ENCODE measurements at places on chromosomes 11 and 22.

GRCh38 chr11:8204025-8204424 lies 35.2 kb upstream of the RIC3 start:
- no peak for DNase-seq

DNA sequence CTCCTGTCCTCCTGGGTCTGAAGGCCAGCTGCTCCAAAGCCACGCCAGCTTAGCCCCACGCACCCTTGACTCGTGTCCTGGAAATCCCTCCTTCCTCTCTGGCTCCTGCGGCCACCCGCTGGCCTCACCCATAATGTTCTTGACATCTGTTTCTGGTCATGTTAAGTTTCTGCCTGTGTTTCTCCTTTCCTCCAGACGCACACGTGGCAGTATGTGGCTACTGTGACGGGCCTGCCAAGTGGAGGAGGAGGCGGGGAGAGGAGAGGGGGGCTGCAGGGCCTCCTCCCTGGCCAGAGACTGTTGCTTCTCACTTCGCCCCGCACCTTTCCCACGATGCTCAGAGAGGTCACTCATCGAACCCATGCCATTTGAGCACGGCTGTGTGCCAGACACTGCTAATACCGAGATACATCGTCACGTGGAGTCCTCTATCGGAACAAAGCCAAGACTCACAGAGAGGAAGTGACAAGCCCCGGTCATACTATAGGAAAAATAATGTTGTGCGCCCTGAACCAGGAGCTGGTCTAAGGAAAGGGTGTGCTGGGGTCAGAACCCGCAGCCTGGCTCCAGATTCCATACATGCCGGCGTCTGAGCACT lies 11.5 kb downstream of the C1QTNF6 start:
- no peak for DNase-seq

- no peak for DNase-seq
These were observed 43.7 kb downstream of the BSX start for GRCh38 chr11:122937983-122938382.

- DNase-seq: no peak
These were observed 23.6 kb downstream of the TXN2 start for GRCh38 chr22:36457688-36458450.

GRCh38 chr11:61534025-61534932 lies 25.7 kb downstream of the LRRC10B start:
- no peak for DNase-seq

DNA sequence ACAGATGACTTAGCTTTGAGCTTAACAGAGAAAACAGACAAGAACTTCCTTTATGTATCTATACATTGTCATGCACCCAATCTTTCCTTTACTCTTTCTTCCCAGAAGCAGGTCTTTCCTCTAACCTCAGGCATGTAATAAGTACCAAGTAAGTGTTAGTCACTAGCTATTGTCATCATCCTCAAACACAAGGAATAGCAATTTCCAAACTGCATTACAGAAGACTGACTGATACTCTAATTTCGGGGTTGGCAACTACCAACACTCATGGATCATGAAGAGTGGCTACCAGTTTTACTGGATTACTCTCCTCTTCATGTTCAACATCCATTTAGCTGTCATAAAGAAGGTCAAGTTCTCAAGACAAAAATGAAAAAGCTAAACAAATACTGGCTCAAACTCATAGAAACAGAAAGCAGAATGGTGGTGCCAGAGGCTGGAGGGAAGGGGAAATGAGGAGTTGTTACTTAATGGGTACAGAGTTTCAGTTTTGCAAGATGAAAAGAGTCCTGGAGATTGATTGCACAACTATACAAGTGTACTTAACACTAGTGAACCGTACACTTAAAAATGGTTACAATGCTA lies 111.6 kb downstream of the SIK3 start:
- peak; percentile 18 for DNase-seq

- DNase-seq: no peak
These were observed 22.7 kb upstream of the CD5 start for GRCh38 chr11:61079416-61080150.

- no peak for DNase-seq
These were observed 131.9 kb downstream of the MED15 start for GRCh38 chr22:20639343-20639742.

DNA sequence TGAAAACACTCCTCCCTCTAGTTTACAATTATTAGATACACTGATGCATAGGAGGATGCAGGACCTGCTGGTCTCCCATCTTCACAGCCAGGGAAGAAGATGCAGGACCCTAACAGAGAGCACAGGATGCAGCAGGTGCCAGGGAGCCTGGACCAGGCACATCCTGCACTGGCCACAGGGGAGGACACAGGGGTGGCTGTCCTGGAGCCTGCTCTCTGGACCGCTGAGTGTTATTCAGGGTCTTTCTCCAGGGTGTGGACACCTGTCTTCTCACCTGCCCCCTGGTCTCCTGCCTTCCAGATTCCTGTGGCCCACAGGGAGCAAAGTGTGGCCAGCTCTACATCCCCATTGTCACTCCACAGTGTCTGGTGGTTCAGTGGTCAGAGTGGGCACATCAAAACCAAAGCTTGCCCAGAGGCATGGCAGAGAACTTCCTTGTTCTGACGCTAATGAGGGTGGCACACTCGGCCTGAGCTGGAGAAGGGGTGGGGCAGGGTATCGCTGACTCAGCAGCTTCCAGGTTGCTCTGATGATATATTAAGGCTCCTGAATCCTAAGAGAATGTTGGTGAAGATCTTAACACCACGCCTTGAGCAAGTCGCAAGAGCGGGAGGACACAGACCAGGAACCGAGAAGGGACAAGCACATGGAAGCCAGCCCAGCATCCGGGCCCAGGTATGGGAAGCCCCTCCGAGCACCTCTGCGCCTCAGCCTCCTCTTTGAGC lies at the start of gene APOBEC3A:
Gene APOBEC3A (plus strand): TSS at position 564 of the 725 bp plus-strand sequence. CDS start 83 bp downstream, at position 647.
- DNase-seq: no peak

GRCh38 chr11:128201801-128202200 lies 385.6 kb downstream of the ETS1 start:
- no peak for DNase-seq

DNA sequence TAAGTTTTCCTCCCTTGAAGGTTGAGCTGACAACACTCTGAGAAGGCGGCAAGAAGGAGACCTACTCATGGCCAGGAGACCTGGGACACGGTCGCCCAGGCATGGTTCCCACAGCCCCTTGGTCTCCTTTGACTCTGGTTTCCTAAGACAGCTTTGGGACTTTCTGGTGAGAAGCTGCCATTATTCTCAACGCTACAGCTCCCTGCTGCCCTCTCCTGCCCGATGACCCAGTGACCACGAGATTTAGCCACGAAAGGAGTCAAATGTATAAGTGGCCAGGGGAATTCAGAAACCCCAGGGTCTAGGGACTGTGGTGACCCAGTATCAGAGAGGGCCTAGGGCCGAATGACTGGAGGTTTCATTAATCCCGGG lies 699 bp upstream of the SDF2L1 start:
- DNase-seq: no peak

GRCh38 chr11:19890308-19890707 lies 177.7 kb downstream of the NAV2 start:
- peak; percentile 70 for DNase-seq

DNA sequence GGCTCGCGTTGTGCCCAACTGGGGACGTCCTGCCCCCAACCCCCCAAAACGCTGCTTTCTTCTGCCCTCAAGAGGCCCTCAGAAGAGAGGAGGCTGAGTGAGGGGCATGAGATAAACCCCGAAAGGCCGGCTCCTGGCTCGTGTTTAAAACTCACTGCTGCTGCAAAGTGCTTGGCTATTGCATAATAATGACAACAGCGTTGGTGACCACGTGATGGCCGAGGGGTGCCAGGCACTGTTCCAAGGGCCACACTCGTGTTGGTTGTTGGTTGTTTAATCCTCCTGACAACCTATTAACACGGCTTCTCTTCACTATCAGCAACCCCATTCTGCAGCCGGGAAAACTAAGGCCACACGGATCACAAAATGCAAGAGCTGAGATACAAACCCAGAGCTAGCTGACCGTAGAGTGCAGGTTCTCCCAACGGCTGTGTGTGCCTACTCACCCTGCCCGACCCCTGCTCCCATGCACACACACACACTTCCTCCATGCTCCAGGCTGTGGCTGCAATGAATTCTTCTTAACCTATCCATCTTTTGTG lies 51.0 kb downstream of the ANO1 start:
- DNase-seq: no peak

GRCh38 chr11:77117492-77117891 lies 10.6 kb upstream of the MYO7A start:
- DNase-seq: no peak

DNA sequence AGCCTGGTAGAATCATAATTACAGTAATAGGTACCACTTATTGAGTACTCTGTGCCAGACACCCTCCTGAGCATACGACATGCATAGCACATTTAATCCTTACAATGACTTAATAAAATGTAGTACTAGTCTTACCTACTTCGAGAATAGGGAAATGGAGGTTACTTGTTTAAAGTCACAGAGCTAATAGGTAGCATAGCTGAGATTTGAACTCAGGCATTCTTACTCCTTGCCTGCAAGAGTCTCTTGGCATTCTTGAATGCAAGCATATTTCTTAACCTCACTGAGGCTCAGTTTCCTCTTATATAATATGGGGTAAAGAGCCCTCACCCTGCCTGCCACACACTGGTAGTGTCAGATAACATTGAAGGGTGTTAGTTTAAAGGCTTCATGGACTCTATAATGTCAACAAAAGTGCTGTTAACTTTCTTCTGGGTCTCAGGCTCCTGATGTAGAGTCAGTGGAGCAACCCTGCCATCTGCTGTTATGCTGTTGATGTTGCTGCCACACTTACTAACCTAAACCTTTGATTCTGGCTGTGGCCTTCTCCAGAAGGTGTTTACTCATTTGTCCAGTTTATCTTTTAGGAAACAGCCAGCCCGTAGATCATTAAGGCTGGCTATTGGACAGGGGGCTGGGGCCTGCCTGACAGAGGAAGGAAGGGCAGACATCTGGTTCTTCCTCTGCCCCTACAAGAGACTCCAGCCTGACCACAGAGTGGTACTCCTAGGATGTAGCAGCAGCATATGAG lies 18.9 kb downstream of the LIMK2 start:
- no peak for DNase-seq

- no peak for DNase-seq
These were observed 86.6 kb upstream of the FGF3 start for GRCh38 chr11:69905611-69906452.

- no peak for DNase-seq
These were observed 2.9 kb upstream of the E2F8 start for GRCh38 chr11:19243613-19244012.

GRCh38 chr22:27573280-27574001 lies 228.1 kb downstream of the MN1 start:
- DNase-seq: no peak

- DNase-seq: peak; percentile 79
These were observed at the start of gene CNIH2 for GRCh38 chr11:66277471-66278362. CNIH2 (plus strand) TSS chr11:66278175; CDS start chr11:66278457, 282 bp downstream.

- no peak for DNase-seq
These were observed 2.2 kb upstream of the TOP3B start for GRCh38 chr22:21984793-21985192.

- DNase-seq: no peak
These were observed 1.7 kb downstream of the RASGRP2 start for GRCh38 chr11:64742087-64742888.

Data from HTR-8/SVneo (cell line).